ENCODE measurements at places on chromosomes 5 and 9.
A peak's percentile ranks its signal among the peaks of the same experiment; 100 is the strongest.

- peak; percentile 34 for DNase-seq
Observed at GRCh38 chr5:137320056-137321045, 178.8 kb downstream of the SPOCK1 start.

DNA sequence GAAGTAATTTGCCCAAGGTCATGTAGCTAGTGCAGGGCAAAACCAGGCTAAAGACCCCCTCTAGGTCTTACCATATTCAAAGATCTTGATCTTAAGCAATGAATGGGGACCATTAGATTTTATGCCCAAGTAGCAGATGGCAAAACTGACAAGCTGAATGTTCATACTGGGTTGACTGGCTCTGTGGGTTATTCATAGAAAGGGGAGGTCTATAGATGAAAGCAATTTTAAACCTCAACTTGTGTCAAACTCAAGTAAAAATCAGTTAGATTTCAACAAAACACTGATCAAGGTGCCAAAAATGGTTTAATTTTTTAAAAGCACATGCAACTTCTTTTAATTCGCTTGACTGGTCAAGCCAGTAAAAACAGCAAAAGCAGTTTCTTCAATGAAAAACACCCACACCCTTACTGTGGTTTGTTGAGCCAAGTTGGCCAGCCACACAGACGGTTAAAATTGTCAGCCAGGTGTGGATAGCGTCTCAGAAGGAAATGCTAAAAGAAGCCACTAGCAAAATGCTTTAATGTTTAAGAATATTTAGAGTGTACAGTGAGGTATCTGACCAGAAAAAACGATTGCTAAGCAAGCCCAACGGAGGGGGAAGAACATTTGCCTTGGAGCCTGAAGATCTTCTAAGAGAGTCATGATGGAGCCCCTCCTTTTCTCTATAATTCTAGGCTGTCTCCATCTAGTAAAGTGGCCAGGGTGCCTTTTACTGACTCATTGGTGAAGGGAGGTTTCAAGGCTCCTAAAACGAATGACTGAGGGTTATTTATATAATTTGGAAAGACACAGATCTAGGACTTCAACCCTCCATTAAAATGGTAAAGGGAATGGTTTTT is 539.6 kb upstream of the CLINT1 start:
- no peak for DNase-seq

- no peak for DNase-seq
Observed at GRCh38 chr9:101536938-101537337, 3.3 kb downstream of the RNF20 start.

DNA sequence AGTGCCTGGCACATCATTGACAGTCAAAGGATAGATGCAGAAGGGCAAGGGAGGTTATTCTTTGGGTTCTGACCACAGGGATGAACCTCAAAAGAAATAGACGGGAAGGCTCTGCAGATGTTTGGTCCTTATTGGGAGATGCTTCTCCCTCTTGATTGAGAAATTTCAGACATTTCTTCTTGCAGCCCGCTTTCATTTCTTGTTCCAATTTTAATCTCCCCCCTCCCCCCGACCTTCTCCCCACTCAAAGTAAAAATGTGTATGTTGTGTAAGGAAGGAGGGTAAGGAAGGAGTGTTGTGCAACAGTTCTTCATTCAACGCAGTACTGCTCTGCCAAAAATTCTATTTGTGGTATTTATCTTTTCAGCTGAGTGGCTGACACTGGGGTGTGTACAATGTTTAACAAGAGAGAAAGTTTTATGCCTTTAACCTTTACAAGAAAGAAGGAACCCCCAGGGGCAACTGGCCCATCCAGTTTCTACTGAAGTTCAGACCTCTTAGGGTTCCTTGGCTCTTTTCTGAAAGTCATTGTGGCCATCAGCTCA is 46.3 kb upstream of the TNFSF15 start:
- DNase-seq: no peak

- no peak for DNase-seq
Observed at GRCh38 chr5:99614888-99615287, 686.1 kb upstream of the CHD1 start.

GRCh38 chr5:6379246-6379645 is 899 bp upstream of the MED10 start:
- DNase-seq: no peak

DNA sequence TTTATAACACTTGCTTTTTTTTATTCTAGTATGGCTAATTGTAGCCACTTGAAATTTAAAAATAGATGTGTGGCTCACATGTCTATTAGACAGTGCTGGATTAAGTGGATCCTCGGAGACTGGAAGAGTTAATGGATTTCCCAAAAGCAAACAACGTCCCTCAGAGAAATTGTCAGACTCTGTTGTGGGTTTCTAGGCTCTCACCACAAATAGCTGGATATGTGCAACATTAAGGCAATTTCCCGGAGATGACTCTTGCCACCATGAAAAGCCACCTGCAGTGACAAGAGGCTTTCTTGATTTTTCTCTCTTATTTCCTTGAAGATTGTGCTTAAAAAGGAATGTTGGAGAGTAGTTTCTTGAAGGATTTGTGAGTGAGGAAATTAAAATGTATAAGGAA is 43.2 kb downstream of the TMEM167A start:
- DNase-seq: no peak

DNA sequence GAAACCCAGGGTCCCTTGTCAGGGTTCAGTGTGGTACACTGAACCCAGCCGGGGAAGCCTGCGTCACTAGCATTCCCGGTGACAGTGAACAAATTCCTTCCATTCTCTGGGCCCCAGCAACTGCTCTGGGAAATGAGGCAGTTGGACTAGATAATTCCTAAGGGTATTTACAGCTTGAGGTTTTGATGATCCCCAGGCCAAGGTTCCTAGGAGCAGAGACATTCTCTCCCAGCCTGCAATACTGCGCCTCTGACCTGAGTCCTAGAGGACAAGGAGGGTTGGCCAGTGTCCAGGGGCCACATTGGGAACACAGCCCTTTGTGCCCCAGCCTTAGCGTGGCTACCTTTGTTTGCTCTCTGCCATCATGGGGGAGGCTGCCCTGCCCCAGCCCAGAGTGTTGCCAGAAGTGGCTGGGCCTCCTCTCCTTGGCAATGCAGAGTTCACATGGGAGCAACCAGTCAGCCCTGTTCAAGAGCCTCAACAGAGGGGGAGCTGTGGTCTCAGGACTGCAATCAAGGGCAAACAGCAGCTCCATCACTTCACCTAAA is 178.2 kb downstream of the SEC61B start:
- DNase-seq: no peak

DNA sequence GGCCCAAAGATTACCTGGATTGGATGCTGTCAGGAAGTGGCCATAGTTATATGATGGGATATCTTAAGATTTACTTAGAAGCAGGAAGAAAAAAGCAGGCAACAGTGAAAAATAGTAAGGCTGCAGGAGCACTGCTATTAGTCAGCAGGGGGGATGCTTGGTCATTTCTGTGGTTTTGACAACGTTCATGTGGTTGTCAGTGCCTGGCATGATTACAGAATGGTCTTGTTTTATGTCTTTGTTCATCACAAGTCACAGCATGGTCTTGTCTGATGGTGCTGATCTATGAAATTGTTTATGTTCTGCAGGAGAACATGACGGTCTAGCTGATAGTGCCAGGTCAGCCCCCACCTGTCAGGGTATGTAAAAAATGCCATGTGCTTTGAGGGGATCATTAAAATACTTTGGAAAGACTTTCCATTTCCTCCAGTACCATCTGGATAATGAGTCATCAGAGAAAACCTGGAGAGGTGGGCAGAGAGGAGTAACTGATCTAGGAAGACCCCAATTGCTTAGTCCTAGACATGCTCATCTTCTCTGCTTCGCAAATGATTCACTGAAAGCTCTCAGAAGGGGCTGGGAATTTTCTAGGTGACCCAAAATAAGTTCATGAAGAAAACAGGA is 48.5 kb downstream of the PLGRKT start:
- DNase-seq: no peak

All from CD4-positive, alpha-beta T cell treated with Interleukin-15 for 4 hours (primary cell).